ENCODE measurements at places on chromosomes 3 and 15.

DNA sequence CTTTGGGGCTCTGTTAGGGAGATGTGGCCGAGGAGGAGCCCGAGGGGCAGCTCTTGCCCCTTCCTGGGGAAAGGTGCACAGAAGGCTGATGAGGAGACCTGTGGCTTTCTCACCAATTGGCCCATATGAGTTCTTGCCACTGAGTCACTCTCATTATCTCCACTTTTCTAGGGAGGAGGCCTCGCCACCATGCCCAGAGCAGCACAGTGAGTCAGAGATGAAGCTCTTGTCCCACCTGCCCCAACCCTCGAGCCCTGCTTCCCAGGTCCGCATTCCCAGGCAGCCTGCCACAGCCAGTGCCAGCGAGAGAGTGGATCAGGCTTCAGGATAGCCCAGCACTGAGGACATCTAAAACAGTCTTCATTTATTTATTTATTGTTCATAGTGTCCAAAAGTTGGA lies 53.5 kb downstream of the AMOTL2 start:
- H3K36me3 ChIP-seq: no peaks in the 10 kb centered on the region
- no peak overlapping the region for H3K27ac ChIP-seq
- no peak overlapping the region for H3K4me3 ChIP-seq
- H3K27me3 ChIP-seq: no peaks in the 10 kb centered on the region
- peak; percentile 71 for DNase-seq

DNA sequence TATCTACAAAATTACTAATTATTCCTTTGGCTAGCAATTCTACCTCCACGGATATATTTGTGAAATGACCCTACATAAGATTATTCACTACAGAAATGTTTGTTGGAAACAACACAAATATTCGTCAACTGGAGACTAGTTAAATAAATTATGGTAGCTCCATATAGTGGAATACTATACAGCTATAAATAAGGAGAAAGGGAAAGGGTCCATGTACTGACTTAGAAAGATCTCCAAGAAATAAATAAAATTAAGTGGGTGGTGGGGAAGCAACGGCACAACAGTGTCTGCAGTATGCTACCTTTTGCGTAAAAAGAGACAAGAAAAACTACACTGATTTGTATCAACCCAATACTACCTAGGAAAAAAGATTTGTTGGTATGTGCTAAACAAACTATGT lies 96.7 kb upstream of the BHLHE40 start:
- H3K4me1 ChIP-seq: peaks cover 12% of the 10 kb centered on the region
- no peak overlapping the region for H3K27ac ChIP-seq
- H3K27me3 ChIP-seq: no peaks in the 10 kb centered on the region
- DNase-seq: no peak
- no peak overlapping the region for H3K4me3 ChIP-seq

DNA sequence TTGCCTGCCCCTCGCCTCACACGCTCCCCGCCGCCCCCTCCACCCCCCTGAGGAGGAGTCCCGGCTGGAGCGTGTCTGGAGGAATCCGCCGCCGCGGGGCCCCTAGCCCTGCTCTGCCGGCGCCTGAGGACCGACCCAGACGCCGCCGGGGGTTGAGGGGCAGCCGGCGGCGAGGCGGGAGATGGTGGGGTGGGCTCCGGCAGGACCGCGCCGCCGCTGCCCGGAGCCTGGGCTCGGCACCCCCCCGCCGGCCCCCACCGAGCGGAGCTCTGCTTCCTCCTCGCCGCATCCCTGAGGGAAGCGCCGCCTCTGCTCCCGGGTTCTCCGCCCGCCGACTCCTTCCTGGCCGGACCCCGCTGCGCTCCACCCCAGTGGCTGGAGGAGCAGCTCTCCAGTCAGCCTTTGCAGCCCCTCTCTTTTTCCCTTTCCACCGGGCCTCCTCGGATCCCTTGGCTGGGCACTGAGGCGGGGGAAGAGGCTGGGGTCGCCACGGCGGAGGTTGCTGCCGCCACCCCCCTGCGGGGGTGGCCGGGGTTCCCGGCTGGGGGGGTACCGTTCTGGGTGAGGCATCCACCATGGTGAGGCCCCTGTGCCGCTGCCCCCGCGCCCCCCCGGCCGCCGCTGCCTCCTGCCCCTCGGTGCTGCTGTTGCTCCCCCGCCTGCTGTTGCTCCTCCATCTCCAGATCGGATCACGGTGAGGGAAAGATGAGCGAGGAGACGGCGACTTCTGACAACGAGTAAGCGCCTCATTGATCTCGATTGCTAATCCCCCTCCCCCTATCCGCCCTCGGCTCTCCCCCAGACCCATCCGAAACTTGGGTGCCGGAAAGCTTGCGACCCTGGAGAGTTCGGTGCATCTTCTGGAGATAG lies at the start of gene SPRED1:
TSS of gene SPRED1 (plus strand) at position 356 of the 870 bp plus-strand sequence. CDS start at position 706, 350 bp downstream.
- H3K27ac ChIP-seq: peak within 1 kb of the TSS; percentile 86
- H3K4me1 ChIP-seq: peaks cover 26% of the 10 kb centered on the region
- no peaks in the 10 kb centered on the region for H3K36me3 ChIP-seq
- no peak for DNase-seq

- peak overlapping the region; percentile 78 for H3K27ac ChIP-seq
- H3K4me3 ChIP-seq: no peak overlapping the region
- peak; percentile 82 for DNase-seq
Measured at GRCh38 chr15:67134067-67134838, 68.9 kb downstream of the SMAD3 start.

GRCh38 chr15:35693886-35694285 lies 147.9 kb upstream of the DPH6 start:
- H3K27me3 ChIP-seq: no peaks in the 10 kb centered on the region
- H3K4me1 ChIP-seq: peaks cover 61% of the 10 kb centered on the region
- H3K4me3 ChIP-seq: no peak overlapping the region
- no peaks in the 10 kb centered on the region for H3K36me3 ChIP-seq
- H3K27ac ChIP-seq: peak overlapping the region; percentile 41
- no peak for DNase-seq

- no peak for DNase-seq
- H3K27ac ChIP-seq: no peak overlapping the region
- H3K4me3 ChIP-seq: no peak overlapping the region
- peaks cover 5% of the 10 kb centered on the region for H3K27me3 ChIP-seq
- no peaks in the 10 kb centered on the region for H3K36me3 ChIP-seq
Measured at GRCh38 chr3:133452641-133453319, 52.9 kb downstream of the BFSP2 start.

GRCh38 chr3:41137686-41138111 lies 61.6 kb upstream of the CTNNB1 start:
- H3K36me3 ChIP-seq: no peaks in the 10 kb centered on the region
- DNase-seq: peak; percentile 22
- no peak overlapping the region for H3K27ac ChIP-seq
- H3K4me3 ChIP-seq: no peak overlapping the region
- peaks cover 7% of the 10 kb centered on the region for H3K4me1 ChIP-seq

GRCh38 chr3:158248261-158248660 lies 138.4 kb downstream of the RSRC1 start:
- H3K36me3 ChIP-seq: no peaks in the 10 kb centered on the region
- H3K4me3 ChIP-seq: no peak overlapping the region
- no peaks in the 10 kb centered on the region for H3K27me3 ChIP-seq
- no peak overlapping the region for H3K27ac ChIP-seq
- DNase-seq: no peak

DNA sequence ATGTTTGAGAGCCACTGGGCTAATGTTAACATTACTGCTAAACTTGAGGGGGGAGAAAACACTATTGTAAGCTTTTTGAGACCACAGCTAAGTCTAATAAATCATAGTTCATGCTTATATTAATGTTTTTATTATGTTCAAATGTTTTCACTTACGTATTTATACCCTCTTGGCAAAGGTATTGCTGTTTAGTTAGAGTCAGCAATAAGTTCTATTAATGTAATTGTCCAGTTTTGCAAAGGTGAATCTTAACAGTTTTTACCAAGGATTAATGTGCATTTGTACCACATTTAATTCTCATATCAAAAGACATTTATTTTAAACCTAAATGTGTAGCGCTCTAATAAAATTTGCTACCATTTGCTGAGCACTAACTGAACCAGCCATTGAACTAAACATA lies 206.7 kb upstream of the CGNL1 start:
- H3K4me3 ChIP-seq: no peak overlapping the region
- no peak overlapping the region for H3K27ac ChIP-seq
- no peaks in the 10 kb centered on the region for H3K4me1 ChIP-seq
- no peaks in the 10 kb centered on the region for H3K27me3 ChIP-seq
- DNase-seq: no peak
- H3K36me3 ChIP-seq: peaks cover 14% of the 10 kb centered on the region

GRCh38 chr3:80355144-80355543 lies 587.3 kb upstream of the ROBO1 start:
- H3K4me1 ChIP-seq: no peaks in the 10 kb centered on the region
- DNase-seq: peak; percentile 10
- H3K27me3 ChIP-seq: no peaks in the 10 kb centered on the region

All from astrocyte (in vitro differentiated cells and primary cell).